Central memory CD8-positive, alpha-beta T cell (primary cell): ENCODE measurements at places on chromosomes 2 and 18.
A peak's percentile ranks its signal among the peaks of the same experiment; 100 is the strongest.

GRCh38 chr2:136436936-136437335, 319.0 kb upstream of the CXCR4 start:
- no peak for DNase-seq

- no peak for DNase-seq
Measured at GRCh38 chr2:49753344-49753985, 599.1 kb upstream of the FSHR start.

GRCh38 chr2:106104332-106105062, 89.6 kb downstream of the UXS1 start:
- DNase-seq, result peak; percentile 53

DNA sequence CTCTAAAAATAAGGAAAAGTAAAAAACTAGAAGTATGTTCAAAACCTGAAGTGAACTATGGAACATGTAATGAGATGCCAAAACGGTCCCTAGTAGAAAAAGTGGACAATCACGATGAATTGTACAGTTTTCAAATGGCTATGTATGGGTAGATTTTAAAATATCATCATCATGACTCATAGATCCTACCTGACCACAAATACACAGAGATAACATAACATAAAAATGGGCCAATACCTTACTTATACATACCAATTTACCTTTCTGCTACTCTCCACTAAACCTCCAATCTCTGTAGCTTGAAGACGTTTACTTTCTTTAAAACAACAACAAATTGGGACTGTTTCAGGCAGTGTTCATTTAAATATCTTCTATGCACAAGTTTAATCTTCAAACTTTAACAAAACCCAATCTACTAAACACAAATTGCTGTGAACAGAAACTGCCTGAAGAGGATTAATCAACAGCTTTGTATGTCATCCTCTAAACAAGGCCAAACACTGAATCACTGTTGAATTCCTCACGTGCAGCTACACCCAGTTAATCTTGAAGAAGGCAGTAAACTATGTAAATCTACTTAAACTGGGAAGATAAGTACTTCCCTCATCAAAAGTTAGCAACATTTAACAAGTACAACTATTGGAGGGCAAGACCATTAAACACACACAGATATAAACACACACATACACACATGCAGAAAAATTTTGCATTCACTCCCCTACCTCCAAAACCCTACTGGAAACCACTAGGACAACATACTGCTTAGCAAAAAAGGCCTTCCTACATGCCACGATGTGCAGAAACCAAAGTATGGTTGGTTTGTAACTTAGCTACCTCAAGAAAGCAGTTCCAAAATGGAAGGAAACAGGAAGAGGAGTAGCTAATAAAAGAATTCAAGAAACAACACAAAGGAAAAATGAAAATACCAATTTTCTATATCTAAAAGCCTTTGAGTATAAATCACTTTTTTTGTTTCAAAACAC, 90.3 kb downstream of the RBMS1 start:
- DNase-seq, result no peak

DNA sequence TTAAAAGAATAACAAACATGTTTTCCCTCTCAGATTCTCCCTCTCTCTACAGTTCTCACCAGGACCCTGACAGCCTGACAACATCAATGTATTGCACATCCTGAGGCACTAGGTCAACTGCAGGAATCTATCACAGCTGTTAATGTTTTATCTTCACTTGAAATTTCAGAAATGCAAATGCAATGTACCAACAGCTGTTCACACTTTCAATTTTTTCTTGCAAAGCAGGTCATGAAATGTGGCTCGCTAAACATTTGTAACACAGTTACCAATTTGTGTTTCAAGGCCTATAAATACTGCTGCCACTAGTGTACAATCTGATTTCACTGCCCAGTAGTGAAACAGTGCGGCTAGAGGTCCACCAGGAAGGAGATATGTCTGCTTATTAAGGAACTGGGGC, 147.8 kb downstream of the EXOC6B start:
- DNase-seq, result no peak

- no peak for DNase-seq
Measured at GRCh38 chr2:199148076-199148845, 309.5 kb downstream of the SATB2 start.

DNA sequence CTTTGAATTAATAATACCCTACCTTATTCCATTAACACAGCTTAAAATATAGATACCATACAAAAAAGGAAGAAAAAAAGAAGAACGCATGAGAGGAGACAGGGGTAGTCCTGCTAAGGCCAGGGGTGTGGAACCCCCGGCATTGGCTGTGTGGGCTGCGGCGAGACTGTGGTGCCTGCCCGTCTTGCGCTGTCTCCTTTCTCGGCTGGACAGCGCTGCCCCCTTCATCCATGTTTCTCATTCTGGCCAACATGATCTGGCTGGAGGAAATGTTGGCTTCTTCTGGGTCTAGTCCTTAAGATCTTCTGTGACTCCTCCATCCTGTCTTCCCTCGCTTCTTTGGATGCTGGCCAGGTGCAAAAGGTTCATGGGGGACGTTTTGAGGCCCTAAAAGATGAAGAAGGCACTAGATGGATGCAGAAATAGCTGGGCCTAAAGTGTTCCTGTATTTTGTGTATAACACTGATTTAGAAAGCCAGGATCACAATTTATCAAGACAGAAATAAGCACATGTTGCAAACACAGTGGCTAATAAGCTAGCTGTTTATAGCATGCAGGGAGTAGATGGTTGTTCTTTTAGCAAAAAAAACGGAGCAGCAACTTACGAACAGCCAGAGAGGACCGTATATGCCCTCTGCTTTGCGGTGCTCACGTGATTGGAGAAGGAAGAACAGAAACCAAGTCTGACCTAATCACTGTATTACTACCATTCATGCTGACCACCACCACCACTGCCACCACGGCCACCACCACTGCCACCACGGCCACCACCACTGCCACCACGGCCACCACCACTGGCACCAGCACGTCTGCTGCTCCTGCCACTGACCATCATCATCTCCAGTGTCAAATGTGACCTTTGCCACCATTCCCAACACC, 71.7 kb upstream of the ASB18 start:
- DNase-seq, result no peak

- no peak for DNase-seq
Measured at GRCh38 chr2:99487906-99488305, 1.9 kb downstream of the REV1 start.

GRCh38 chr18:34787931-34788532, 77.9 kb downstream of the DTNA start:
- DNase-seq, result no peak

- no peak for DNase-seq
Measured at GRCh38 chr2:44965684-44966083, 24.2 kb downstream of the SIX3 start.

DNA sequence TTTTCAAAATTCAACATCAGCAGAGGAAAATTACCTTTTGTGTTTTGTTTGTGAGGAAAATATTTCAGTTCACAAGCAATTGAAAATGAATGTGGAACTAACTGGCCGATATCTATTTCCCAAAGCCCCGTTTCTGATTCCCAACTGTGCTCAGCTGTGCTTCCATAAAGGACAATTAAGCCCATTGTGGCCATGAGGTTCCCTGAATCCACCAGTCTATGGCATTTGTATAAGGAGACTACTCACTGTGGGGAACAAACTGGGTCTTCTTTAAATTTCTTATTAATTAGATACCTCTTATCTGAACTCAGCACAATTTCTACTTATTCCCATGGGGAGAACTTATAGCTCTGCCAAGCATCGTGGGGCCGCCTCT, 31.4 kb upstream of the AGAP1 start:
- DNase-seq, result no peak

DNA sequence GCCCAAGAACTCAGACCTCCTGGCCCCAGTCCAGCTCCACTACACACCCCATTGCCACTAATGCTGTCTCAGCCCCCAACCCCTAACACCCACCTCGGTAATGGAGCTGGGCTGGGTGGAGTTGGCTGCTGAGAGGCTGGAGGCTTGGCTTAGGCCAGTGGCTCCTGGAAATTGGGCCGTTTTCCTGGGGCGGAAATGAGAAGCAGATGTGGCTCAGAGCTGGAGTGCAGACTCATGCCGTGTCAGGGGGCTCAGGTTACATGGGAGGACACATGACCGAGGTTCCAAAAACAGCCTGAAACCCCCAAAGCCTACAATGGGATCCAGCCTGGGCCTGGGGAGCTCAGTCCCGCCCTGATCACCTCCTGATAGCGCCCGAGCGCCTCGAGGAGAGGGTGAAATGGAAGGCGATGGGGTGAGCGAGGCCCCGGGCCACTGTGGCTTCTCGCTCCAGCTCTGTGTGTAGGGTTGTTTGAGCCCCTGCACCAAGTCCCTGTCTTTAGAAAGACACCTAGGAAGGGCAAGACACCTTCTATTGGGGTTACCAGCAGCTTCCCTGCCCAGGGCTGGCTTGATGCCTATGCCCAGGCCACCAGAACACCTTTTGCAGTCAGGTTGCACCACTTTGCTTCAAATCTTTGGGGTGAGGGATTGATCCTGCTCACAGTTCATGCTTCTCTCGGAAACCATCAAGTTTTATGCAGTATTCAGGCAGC, 175.7 kb upstream of the HAAO start:
- DNase-seq, result no peak
